ENCODE measurements at places on chromosomes 13 and 19.
A peak's percentile ranks its signal among the peaks of the same experiment; 100 is the strongest.

GRCh38 chr19:43818500-43818899 lies 8.6 kb upstream of the ZNF283 start:
- DNase-seq, result no peak

DNA sequence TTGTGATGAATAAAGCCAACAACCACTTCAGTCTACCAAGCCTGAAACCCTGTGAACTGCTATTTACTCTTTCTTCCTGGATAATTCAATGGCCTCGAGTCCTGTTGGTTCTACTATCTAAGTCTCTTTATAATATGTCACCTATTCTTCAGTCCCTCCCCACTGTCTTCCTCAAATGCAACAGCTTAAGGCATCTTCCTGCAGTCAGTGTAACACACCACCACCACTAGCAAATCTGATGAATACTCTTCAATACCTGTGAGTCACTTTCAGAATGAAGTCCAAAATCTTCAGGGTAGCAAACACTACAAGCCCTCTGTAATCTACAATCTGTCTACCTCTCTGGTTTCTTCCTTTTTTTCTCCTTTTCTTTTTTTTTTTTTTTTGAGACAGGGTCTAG lies 32.9 kb downstream of the ZDHHC20 start:
- DNase-seq, result no peak

- no peak for DNase-seq
These were observed 2.3 kb upstream of the HAS1 start for GRCh38 chr19:51726049-51726448.

- DNase-seq, result no peak
These were observed at the start of gene AXL for GRCh38 chr19:41218615-41219507. AXL (plus strand) TSS chr19:41219223; CDS start chr19:41219393, 170 bp downstream.

DNA sequence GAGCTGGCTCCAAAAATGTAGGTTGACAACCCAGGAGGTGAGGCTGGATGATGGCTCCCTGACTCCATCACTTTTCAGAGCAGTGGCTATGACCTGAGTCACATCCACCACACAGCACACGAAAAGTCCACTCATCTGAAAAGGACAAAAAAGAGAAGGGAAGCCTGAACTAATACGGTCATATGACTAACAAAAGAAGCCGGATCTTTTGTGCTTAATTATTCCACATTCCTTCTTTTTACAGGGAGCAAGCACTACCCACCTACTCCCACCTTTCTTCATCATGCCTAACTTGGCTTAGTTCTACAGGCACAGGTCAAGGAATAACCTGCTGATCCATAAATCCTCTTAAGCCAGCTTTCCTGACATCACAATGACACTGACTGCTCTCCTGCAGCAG lies 601.3 kb upstream of the MIR17HG start:
- DNase-seq, result no peak

DNA sequence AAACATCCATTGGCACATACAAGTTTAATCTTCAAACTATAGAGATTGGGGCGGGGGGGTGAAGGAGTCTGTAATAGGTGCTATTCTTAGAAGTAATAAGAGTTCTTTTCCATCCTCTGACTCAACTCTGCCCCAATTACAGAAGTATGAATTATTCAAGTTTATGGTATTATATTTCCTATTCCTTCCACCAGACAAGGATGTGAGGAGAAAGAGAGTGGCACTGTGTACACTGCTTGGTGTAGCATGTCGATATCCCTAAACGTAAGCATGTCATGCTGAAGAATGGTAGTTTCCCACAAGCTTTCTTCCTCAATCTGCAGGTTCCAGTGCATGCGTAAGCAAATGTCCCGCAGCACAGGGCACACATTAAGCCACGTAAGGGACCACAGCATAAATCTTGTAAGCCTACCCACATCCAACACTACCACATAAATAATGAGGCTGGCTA lies 14.1 kb downstream of the BRD4 start:
- no peak for DNase-seq

DNA sequence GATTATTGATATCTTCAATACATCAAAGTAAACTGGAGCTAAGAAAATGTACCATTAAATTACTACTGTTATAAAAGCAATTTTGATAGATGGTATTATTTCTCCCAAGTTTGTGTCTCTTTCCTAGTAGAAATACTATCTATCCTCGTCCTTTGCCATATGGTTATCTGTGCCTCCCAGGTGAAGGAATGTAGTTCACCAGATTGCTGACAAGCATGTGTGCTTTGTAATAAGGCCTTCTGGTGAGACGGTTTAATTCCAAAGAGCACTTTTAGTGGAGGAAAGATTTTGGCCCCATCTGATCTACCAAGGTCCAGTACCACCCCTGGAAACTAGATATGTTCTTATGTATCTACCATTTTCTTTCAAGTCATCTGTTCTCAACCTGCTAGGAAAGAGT lies 243.6 kb downstream of the DLEU7 start:
- no peak for DNase-seq

GRCh38 chr19:30760014-30760413 lies 387.8 kb downstream of the ZNF536 start:
- no peak for DNase-seq

DNA sequence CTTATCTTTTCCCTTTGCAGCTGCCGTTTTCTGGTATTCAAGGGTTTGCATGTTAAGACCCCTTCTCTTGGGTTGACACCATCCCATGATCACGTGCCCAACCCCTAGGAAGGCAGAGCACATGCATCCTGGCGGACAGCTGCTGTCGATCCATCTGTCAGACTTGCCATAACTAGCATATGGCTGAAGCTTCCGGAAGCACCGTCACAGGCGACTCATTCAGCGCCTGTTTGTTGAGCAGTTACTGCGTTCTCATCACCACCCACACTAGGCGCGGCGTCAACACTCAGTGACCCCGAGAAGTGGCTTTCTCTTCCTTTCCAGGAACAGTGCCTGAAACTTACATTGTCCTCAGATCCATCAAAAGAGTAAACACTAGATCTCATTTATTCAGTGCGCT lies 93.6 kb downstream of the SOX1 start:
- no peak for DNase-seq

DNA sequence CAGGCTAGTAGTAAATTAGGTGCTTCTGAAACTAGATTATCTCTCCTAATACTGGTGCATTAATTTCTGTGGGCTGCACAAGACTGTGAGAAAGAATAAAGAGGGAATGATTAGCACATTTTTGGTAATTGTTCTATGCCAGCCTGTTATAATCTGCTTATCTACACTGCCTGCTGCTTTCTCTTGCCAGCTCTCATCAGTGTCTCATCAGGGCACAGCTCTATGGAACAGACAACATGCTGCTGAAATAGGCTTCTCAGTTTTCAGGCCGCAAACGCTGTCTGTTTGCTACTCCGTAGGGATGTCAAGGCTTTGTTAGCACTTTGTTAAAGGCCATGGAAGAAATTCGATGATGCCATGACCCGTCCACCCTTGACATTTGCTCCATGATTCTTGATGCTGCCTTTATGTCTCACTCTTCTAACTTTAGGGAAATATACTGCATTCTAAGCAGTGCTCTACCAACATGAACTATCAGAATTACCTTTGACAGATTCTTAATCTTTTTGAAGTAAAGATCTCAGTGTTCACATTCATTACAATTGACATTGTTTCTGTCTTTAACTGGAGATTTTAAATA lies 84.0 kb upstream of the PRR20A start:
- no peak for DNase-seq

- DNase-seq, result peak; percentile 82
These were observed 114.3 kb upstream of the SERP2 start for GRCh38 chr13:44259045-44260027.

GRCh38 chr19:11203194-11204075 lies 6.1 kb upstream of the KANK2 start:
- DNase-seq, result peak; percentile 57

- no peak for DNase-seq
These were observed 390.5 kb upstream of the PCDH9 start for GRCh38 chr13:67620665-67621064.

DNA sequence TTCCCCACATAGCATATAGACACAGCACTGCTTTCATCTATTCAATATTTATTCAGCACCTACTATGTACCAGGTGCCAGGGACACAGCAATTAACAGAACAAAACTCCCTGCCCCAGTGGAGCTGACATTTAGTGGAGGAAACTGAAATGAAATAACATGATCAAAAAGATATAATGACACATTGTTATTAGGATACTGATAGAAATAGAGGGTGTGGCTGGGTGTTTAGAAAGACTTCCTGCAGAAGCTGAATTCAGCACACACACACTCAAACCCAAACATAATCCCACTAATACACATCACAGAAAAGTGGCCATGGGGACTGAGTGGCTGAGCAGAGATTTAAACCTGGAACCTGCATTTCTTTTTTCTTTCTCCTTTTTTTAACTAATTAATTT lies 3.8 kb upstream of the CDC37 start:
- DNase-seq, result no peak

- DNase-seq, result no peak
These were observed 388.1 kb downstream of the KCNRG start for GRCh38 chr13:50403311-50403710.

- no peak for DNase-seq
These were observed 6.5 kb downstream of the ZNF426 start for GRCh38 chr19:9531933-9532332.

All from activated T-cell treated with anti-CD3 and anti-CD28 coated beads, Interleukin-2, amount 50 U/mL, for 72 hours (primary cell).